ENCODE measurements at places on chromosomes 11 and 22. TPM values are rescaled to one million over a fixed set of nuclear protein-coding genes. Genes with fewer than 3 reads are reported as not detected.

The MOV10L1 gene
- total RNA-seq, result 9.7 TPM

The CASP5 gene
- total RNA-seq, result 0.74 TPM

The DLG2 gene
- total RNA-seq, result 42.4 TPM

The SPON1 gene
- 131 TPM for total RNA-seq

The PARVG gene
- 5.8 TPM for total RNA-seq

The PPP2R1B gene
- 22.7 TPM for total RNA-seq

The RNH1 gene
- total RNA-seq, result 71.5 TPM

The FBXO7 gene
- 88.1 TPM for total RNA-seq

The SPECC1L gene
- 50.3 TPM for total RNA-seq

The MMP10 gene
- not detected for total RNA-seq

The CARNS1 gene
- 0.63 TPM for total RNA-seq

The OR8A1 gene
- total RNA-seq, result not detected

The OR51E2 gene
- 0.63 TPM for total RNA-seq

Data from urinary bladder (tissue), 4 donors.